ENCODE measurements at places on chromosomes 4 and X. TPM values are rescaled to one million over a fixed set of nuclear protein-coding genes. Genes with fewer than 3 reads are reported as not detected.
A peak's percentile ranks its signal among the peaks of the same experiment; 100 is the strongest.

Gene TSPAN7
- 0.60 TPM for total RNA-seq

Gene UGT2B11
- not detected for total RNA-seq

Gene DGKK
- total RNA-seq, result not detected

Gene MAGEA11
- total RNA-seq, result not detected

Gene SPANXA1
- not detected for total RNA-seq

DNA sequence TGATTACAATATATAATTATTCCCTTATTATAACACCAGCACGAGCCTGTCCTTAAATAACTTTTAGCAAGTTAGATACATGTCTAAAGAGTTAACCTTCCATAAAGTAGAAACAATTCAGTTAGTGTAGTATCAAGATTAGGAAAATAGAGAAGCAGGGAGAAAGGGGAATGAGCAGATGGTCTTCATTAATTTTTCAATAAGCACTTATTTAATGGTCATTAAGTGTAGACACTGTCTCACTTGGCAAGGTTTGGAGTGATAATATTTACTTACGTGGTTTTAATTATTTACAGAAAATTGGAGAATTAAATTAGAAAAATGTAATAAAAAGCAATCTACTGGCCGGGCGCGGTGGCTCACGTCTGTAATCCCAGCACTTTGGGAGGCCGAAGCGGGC is 99.7 kb downstream of the PDS5A start:
- no peak overlapping the region for H3K4me3 ChIP-seq
- H3K36me3 ChIP-seq, result peaks cover 21% of the 10 kb centered on the region
- H3K27me3 ChIP-seq, result no peaks in the 10 kb centered on the region
- peaks cover 20% of the 10 kb centered on the region for H3K4me1 ChIP-seq

GRCh38 chr4:24164054-24164693 is 274.3 kb upstream of the PPARGC1A start:
- no peak for DNase-seq
- no peak overlapping the region for H3K27ac ChIP-seq
- H3K27me3 ChIP-seq, result no peaks in the 10 kb centered on the region
- no peaks in the 10 kb centered on the region for H3K4me1 ChIP-seq
- no peaks in the 10 kb centered on the region for H3K36me3 ChIP-seq
- H3K4me3 ChIP-seq, result no peak overlapping the region

DNA sequence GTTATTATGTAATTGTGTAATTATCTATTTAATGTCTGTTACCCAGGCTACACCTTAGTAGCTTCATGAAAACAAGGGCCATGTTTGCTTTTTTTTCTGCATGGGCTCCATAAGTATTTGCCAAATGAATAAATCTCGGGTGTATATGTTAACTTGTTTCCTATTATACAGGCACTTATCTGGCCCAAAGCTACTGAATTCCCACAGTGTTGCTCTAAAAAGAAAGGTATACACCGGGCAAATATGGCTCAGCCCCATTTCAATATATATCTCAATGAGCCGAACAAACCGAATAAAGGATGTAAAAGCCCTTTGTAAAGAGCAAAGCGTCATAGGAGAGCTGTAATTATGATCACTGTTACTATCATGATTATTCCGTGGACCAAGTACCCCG is 767 bp downstream of the PAQR3 start:
- H3K4me1 ChIP-seq, result peaks cover 36% of the 10 kb centered on the region

- no peak overlapping the region for H3K27ac ChIP-seq
- peak; percentile 68 for DNase-seq
- H3K4me3 ChIP-seq, result peak overlapping the region; percentile 83
- H3K27me3 ChIP-seq, result peaks cover 36% of the 10 kb centered on the region
These were observed 774 bp downstream of the ARMCX2 start for GRCh38 chrX:101658661-101659491.

DNA sequence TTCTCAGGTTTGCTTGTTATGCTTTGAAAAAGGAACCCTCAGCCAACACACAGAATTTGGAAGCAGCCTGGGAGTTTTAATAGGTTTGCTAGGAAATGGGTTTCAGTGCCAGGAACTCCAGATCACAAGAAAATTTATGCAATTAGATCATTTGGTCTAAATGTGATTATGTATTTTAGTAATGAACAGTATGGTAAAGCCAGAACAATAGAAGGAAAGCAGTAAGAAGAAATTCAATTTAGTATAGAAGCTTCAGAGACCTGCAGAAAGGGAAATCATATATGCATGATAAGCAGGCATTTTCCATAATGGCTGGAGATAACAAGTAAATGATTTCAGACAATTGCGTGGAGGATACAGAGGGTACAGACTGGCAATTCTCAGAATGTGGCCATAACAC is 184.7 kb downstream of the KCNIP4 start:
- H3K36me3 ChIP-seq, result no peaks in the 10 kb centered on the region
- DNase-seq, result no peak
- H3K4me1 ChIP-seq, result no peaks in the 10 kb centered on the region
- H3K27me3 ChIP-seq, result peaks cover 22% of the 10 kb centered on the region
- H3K27ac ChIP-seq, result no peak overlapping the region

DNA sequence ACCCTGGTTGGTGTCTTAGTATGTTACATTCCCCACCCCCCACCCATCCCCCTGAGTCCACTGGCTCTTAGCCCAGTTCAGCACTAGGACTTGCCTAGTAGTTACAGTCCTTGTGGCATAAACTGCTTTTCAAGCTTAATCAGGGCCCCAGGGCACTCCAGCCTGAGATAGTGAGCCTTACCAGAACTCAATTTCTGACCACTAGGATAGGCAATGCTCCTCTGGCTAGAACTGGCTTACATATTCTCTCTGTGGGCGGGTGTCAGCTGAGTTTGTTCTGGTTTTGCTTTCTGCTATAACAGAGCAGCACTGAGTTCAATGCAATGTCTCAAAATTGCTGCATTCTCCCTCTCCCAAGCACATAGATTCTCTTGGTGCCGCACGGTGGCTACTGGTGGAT is 391.4 kb upstream of the DIPK2B start:
- H3K4me1 ChIP-seq, result no peaks in the 10 kb centered on the region
- no peak for DNase-seq
- peaks cover 53% of the 10 kb centered on the region for H3K27me3 ChIP-seq
- no peaks in the 10 kb centered on the region for H3K36me3 ChIP-seq
- no peak overlapping the region for H3K4me3 ChIP-seq
- H3K27ac ChIP-seq, result no peak overlapping the region

GRCh38 chr4:180240670-180241069 is 2002.5 kb upstream of the TENM3 start:
- H3K27me3 ChIP-seq, result no peaks in the 10 kb centered on the region
- no peak for DNase-seq
- H3K36me3 ChIP-seq, result no peaks in the 10 kb centered on the region
- no peak overlapping the region for H3K4me3 ChIP-seq
- H3K27ac ChIP-seq, result no peak overlapping the region
- H3K4me1 ChIP-seq, result no peaks in the 10 kb centered on the region

DNA sequence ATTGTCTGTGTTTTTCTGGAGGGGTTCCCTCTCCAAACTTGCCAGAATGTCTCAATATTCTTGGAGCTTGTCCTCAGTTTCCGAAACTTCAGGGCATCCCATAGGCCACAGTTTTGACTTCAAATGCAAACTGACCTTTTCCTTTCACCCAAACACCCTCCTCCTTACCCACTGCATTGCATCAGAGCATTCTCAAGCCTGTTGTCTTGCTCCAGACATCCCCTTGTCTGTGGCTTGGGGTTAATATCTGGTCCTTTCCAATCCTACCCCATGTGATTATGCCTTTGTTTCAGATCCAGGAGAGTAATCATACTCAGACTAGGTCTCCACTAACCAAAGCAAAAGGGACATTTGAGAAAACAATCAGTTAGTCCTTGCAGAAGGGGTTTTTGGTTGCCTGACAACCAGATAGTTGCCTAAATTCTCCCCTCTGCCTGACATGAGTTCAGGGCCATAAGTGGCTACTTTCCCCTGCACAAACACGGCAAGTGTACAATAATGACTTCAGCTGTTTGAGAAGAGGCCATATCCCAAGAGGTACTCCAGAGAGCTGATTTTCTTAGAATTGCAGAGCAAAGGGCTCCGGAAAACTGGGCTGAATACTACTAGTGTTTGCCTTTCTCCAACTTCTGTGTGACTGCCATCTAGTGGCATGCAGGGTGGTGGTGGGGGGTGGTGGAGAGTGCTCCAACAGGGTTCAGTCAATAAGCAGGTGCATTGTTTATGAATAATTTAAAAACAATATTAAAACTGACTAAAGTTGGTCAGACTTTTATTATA is 130.2 kb downstream of the CHRDL1 start:
- H3K27ac ChIP-seq, result no peak overlapping the region
- DNase-seq, result peak; percentile 3
- H3K4me3 ChIP-seq, result no peak overlapping the region
- no peaks in the 10 kb centered on the region for H3K4me1 ChIP-seq
- H3K36me3 ChIP-seq, result no peaks in the 10 kb centered on the region
- H3K27me3 ChIP-seq, result peaks cover 24% of the 10 kb centered on the region

GRCh38 chr4:168421055-168421454 is 59.2 kb downstream of the DDX60L start:
- no peak overlapping the region for H3K27ac ChIP-seq
- no peak for DNase-seq
- H3K27me3 ChIP-seq, result no peaks in the 10 kb centered on the region
- peaks cover 1% of the 10 kb centered on the region for H3K36me3 ChIP-seq

DNA sequence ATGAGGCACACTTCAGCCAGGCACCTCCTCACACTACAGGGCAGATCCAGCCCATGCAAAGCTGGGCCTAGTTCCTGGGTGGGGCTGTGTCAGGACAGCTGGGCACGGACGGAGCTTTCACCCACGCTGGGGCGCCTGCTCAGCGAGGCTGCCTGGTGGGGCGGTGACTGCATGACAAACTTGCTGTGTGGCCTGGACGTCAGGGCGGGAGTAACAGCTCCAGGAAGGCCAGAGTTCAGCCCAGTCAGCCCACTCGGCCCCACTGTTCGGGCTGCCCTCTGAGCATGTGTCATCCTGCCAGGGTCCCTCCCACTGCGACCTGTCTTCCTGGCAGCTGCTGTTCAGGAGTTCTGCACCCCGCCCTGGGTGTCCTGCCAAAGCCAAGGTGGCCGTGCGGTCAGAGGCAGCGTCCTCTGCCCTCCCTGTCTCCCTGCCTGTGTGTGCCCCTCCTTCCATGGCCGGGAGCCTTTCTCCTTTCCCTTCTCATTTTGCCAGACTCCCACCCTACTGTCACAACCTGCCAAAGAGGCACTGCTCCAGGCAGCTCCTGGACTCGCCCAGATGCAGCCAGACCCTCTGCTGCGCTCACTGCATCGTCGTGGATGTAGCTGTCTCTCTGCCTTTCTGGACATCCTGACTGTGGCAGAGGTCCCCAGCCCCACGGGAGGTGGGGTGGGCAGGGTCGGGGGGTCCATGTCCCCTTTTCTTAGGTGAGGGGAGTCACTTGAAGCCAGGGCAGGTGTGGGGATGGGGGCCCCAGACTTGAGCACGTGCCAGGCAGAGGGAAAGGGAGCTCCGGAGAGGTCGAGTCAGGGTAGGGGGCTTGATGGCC is 33.0 kb upstream of the KIAA0232 start:
- H3K4me3 ChIP-seq, result no peak overlapping the region
- no peak overlapping the region for H3K27ac ChIP-seq
- no peaks in the 10 kb centered on the region for H3K36me3 ChIP-seq
- H3K4me1 ChIP-seq, result peaks cover 8% of the 10 kb centered on the region

GRCh38 chr4:54006755-54007154 is 57.6 kb downstream of the CHIC2 start:
- no peak overlapping the region for H3K4me3 ChIP-seq
- no peak overlapping the region for H3K27ac ChIP-seq

GRCh38 chrX:44765556-44765955 is 78.3 kb upstream of the DUSP21 start:
- no peaks in the 10 kb centered on the region for H3K4me1 ChIP-seq
- no peak overlapping the region for H3K27ac ChIP-seq
- DNase-seq, result no peak
- H3K36me3 ChIP-seq, result no peaks in the 10 kb centered on the region
- peaks cover 6% of the 10 kb centered on the region for H3K27me3 ChIP-seq

DNA sequence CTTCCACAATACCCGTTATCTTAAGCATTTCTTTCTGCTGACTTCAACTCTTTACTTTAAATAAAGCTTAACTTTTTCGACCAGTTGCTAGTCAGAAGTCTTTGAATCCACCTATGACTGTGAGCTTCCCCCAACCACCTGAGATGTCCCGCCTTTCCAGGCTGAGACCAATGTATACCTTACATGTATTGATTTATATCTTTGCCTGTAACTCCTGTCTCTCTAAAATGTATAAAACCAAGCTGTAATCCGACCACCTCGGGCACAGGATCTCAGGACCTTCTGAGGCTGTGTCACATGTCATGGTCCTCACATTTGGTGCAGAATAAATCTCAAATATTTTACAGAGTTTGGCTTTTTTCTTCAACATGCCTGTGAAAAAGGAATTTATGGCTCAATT is 2.9 kb upstream of the TMEM164 start:
- H3K27ac ChIP-seq, result no peak overlapping the region
- H3K36me3 ChIP-seq, result peaks cover 2% of the 10 kb centered on the region
- H3K27me3 ChIP-seq, result peaks cover 48% of the 10 kb centered on the region
- no peak overlapping the region for H3K4me3 ChIP-seq
- H3K4me1 ChIP-seq, result peaks cover 24% of the 10 kb centered on the region

DNA sequence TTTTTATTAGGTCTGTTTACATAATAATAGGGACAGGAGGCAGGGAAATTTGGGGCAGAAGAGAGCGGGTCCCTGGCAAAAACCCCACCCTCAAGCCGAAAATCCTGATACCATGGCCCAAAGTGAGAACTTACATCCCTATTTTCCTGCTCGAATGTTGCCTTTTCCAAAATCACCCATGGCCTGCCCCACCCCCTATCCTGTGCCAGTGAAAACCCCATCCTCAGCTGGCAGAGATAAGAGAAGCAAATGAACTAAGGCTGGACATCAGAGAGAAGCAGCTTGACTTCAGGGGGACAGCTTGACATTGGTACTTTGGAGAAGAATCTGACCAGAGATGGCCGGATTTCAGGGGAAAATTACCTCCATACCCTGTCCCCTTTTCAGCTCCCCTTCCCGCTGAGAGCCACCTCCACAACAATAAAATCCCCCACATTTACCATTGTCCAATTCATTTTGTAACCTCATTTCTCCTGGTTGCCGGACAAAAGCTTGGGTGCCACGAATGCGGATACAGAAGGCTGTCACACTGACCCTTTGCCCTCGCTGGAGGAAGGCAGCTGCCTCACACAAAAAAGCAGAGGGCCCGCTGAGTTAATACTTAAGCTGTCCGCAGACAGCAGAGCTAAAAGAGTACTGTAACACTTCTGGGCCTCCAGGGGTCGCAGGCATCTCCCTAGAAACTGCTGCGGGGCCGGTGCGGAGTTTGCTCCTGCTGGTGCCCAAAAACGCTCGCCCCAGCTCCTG is 196.2 kb downstream of the SNCA start:
- H3K36me3 ChIP-seq, result no peaks in the 10 kb centered on the region
- H3K27me3 ChIP-seq, result peaks cover 5% of the 10 kb centered on the region
- H3K27ac ChIP-seq, result no peak overlapping the region
- DNase-seq, result no peak
- no peaks in the 10 kb centered on the region for H3K4me1 ChIP-seq

GRCh38 chrX:23276475-23276874 is 58.2 kb upstream of the PTCHD1 start:
- H3K4me1 ChIP-seq, result no peaks in the 10 kb centered on the region
- no peak overlapping the region for H3K4me3 ChIP-seq
- DNase-seq, result no peak
- H3K36me3 ChIP-seq, result no peaks in the 10 kb centered on the region

All from activated T-cell treated with anti-CD3 and anti-CD28 coated beads, Interleukin-2, amount 50 U/mL, for 72 hours (primary cell).